NCI-H510A (cell line): ENCODE measurements at places on chromosomes 2 and 18.

- no peak for DNase-seq
Observed at GRCh38 chr2:166180951-166181812, 53.4 kb upstream of the SCN1A start.

- DNase-seq: no peak
Observed at GRCh38 chr2:124919296-124919695, 894.2 kb downstream of the CNTNAP5 start.

DNA sequence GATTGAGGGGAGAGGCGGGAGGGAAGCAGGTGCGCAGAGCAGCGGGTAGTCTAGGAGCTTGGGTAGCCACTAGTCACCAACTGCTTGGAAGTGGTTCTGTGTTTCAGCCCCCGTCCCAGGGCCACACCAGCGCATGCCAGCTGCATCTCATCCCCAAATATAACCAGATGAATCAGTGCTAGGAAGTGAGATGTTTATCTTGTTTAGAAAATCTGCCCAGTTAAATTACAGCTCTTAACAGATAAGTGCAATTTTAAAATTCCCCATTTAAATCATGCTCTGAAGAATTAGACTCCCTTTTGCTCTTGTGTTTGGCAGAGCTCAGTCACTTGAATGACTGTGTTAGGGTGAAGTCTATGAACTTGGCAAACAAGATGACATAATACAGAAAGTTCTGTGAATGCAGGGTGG is 193.8 kb downstream of the SEPTIN10 start:
- DNase-seq: no peak

DNA sequence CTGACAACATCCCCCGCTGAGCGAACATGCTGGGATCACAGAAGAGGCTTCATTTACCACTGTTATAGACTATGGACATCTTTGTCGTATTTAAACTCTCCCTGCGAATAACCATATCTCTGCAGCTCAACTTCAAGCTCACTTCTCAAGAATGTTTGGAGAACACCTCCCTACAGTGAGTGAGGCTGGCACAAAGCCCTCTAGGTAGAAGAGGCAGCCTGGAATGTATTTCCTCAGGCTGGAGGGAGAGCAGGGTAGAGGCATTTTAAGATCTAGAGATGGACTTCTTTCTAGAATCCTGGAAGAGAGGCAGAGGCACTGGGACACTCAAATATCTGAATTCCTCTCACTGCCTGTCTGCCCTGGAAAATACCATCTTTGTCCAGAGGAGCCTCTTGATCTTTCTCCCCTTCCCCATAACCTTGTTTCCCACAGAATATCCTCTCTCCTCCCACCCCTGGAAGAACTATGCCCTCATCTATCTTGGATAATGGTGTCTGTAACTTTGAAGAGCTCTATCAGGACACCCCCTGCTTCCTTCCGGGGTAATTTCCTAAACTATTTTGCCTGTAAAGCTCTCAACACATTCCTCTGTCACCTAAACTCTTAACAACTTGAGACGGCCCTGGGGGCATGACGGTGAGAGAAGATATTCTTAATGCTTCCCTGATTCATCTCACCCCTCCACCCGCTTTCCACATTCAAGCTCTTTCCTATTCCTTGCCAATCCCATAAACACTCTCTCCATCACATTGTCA is 2.4 kb upstream of the ANTXR1 start:
- no peak for DNase-seq

GRCh38 chr2:163734881-163735684 is 725 bp downstream of the FIGN start:
- no peak for DNase-seq
